Sigmoid colon (tissue), 7 donors: ENCODE measurements at places on chromosomes 11 and 22. TPM values are rescaled to one million over a fixed set of nuclear protein-coding genes. Genes with fewer than 3 reads are reported as not detected.

Gene OR51I1
- 2.2 TPM for total RNA-seq

Gene SCGB1D2
- total RNA-seq, result not detected

Gene GAL
- 11.1 TPM for total RNA-seq

Gene IL17RA
- 8.2 TPM for total RNA-seq

Gene TRIM29
- total RNA-seq, result 6.9 TPM

Gene XBP1
- total RNA-seq, result 93.1 TPM

Gene TXN2
- 43.2 TPM for total RNA-seq

Gene APOA5
- total RNA-seq, result not detected

Gene CARD10
- 2.8 TPM for total RNA-seq

Gene OR4A16
- not detected for total RNA-seq

Gene CD248
- total RNA-seq, result 6.1 TPM

Gene RASSF10
- total RNA-seq, result under 0.01 TPM

Gene PAMR1
- total RNA-seq, result 19.7 TPM

Gene MGAT3
- total RNA-seq, result 1.1 TPM

Gene GGTLC3
- not detected for total RNA-seq

Gene RBMXL2
- not detected for total RNA-seq

Gene MS4A6E
- not detected for total RNA-seq

Gene SLC7A4
- total RNA-seq, result 0.16 TPM

Gene APOA1
- total RNA-seq, result not detected

Gene DGAT2
- 0.68 TPM for total RNA-seq

Gene C11orf65
- total RNA-seq, result 0.36 TPM

Gene CNTN5
- total RNA-seq, result 0.14 TPM

Gene UBQLNL
- 1.7 TPM for total RNA-seq

Gene GLYAT
- total RNA-seq, result not detected

Gene AP1B1
- total RNA-seq, result 43.6 TPM

Gene FAM111B
- total RNA-seq, result not detected

Gene YPEL4
- total RNA-seq, result 4.4 TPM

Gene CBX7
- total RNA-seq, result 108 TPM

Gene PLEKHB1
- total RNA-seq, result 32.7 TPM

Gene GAB4
- 3.2 TPM for total RNA-seq

Gene OR10A2
- total RNA-seq, result not detected

Gene MS4A4A
- total RNA-seq, result 12.7 TPM

Gene FREY1
- not detected for total RNA-seq

Gene POU2AF2
- total RNA-seq, result not detected

Gene SOX10
- total RNA-seq, result 7.1 TPM

Gene CARNS1
- 0.16 TPM for total RNA-seq

Gene KIAA1671
- total RNA-seq, result 8.0 TPM

Gene CENPM
- 5.4 TPM for total RNA-seq

Gene OTOG
- total RNA-seq, result not detected

Gene RHOD
- total RNA-seq, result 14.6 TPM

Gene USP2
- total RNA-seq, result 1.9 TPM

Gene MS4A15
- total RNA-seq, result not detected
